ENCODE measurements at places on chromosomes 7 and 10.
A peak's percentile ranks its signal among the peaks of the same experiment; 100 is the strongest.

GRCh38 chr10:81875467-81876252, 666 bp downstream of the NRG3 start:
- no peak for DNase-seq

DNA sequence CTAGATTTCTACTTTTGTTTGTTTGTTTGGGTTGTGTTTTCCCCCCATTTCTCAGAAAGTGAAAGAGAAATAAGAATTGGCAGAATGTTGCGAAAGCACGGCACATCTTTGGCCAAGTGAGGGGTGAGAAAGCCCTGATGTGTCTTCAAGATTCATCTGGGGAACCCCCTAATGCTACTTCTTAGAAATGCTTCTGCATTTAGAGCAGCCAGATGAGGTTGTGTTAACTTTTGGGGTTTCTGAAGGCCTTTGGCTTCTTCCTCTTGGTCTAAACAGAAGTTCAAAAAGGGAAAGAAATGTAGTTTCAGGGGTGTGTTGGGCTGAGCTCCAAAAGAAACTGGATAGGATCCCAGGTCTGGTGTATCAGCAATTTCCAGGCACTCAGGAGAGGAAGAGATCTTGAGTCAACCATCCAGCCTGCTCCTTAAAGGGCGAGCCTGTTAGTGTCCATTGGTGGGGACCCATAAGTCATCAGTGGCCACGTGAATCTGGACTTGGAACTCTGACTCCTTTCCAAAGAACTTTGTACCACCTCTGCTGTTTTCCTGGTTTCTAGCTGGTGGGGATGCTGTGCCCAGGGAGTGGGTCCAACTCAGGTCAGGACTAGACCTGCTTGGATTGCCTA, 6.5 kb downstream of the DUSP5 start:
- peak; percentile 96 for DNase-seq

GRCh38 chr10:117461766-117462423, 80.7 kb upstream of the EMX2 start:
- no peak for DNase-seq

DNA sequence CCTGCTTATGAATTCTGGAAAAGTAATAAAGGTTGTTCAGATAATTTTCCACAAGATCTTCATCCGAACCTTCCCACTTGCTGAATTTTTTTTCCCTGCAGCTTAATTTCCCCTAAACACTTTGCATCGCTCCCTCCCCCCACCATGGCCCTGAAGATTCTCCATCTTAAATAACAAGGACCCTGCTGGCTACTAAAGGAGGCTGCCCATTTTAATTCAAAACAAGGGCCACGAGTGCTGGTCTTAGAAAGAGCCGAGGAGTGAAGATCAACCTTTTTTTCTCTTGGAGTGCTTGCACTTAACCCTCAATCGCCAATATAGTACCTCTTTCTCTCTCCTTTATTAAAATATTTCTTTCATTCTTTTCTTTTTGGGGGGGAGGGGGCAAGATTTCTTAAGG, 9.2 kb upstream of the SP8 start:
- no peak for DNase-seq

GRCh38 chr7:55104712-55105433, 86.1 kb downstream of the EGFR start:
- DNase-seq = no peak

- no peak for DNase-seq
These were observed 69.5 kb upstream of the PPIF start for GRCh38 chr10:79277579-79278269.

DNA sequence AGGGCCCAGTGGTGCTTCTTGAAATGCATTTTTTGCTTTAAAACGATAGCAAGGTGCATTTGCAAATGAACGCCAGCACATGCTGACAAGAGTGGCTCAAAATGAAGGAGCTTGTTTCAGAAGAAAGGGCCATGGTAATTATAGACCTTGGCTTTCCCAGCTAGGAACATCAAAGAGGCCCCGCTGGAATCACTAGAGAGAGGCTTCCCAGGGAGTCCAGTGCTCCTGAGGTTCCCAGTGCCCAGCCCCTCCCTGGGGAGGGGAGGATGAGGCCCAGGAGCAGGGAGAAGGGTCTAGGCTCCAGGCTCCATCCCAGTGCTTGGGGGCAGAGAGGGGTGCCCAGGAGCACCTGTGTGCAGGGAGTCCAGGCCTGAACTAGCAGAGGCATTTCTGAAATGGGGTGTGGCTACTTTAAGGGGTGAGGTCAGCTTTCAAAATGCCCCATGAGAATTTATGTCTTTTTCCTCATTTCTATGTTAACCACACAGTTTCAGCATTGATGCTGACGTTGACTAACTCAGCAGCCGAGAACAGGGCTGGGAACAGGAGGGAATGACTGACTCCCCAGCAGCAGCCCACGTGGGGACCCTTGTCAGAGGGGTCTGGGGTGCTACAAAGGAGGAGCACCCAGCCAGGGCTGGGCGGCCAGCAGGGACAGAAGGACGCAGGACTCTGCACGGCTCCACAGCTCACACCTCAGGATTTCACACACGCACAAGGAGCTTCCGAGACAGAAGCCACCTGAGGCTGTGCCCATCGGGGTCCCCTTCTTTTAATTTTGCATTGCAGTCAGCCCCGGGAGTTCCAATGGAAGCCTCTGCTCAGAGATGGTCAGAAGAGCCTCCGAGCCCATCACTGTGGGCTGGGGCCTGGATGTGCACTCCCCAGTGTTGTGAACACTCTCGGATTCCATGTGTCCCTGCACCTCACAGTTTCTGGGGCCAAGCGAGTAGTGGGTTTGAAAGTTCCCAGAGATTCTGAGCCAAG, 570.2 kb downstream of the PTPRN2 start:
- DNase-seq = no peak

- no peak for DNase-seq
These were observed 13.0 kb downstream of the ELAPOR2 start for GRCh38 chr7:87046456-87046855.

DNA sequence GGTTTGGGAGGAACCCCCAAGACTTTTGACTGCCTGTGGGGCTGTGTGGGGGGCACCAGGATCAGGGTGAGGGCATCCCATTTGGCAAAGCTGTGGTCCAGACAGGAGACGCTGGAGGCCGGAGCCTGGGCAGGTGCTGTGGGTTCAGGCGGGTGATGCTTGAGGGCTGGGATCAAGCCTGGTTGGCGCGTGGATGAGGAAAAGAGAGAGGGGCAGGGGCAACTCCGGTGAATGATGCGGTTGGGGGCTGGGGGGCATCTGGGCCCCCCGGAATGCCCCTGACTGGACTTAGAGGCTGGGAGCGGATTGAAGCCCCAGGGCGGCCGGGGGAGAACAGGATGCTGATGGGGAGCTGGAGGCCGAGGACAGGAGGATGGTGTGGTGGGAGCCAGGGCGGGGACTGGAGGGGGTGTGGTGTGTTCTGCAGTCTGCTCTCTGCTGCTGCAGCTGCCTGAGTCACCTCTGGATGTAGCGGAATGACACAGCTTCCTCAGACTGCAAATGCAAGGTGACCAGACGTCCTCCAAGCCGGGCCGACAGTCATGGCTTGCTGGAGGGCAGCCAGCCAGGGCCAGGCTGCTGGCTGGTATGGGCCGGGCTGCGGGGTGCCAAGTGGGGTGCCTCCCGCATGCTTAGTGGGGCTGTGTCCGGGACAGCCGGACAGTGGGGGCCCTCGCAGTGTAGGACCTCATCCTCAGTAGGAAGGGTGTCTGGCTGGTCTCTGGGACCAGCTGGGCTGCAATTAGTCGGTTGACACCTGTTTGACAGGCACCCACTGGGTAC, 3.2 kb downstream of the MAFK start:
- DNase-seq = peak; percentile 56

- peak; percentile 60 for DNase-seq
These were observed 35.3 kb upstream of the IFRD1 start for GRCh38 chr7:112414855-112415490.

- no peak for DNase-seq
These were observed 31.2 kb upstream of the IKZF1 start for GRCh38 chr7:50273301-50273700.

DNA sequence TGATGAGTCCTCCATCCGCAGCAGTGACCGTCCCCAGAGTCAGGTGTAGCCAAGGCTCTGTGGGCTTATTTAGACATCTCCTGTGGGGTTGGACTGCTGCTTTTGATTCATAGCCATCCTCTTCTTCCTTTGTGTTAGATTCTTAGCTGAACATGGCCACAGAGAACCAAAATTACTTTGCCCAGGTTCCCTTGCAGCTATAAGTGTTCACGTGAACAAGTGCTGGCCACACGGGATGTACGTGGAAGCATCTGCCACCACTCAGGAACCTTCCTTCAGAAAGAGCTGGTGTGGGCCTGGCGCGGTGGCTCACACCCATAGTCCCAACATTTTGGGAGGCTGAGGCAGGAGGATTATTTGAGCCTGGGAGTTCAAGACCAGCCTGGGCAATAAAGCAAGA, 49.1 kb downstream of the TMEM209 start:
- DNase-seq = no peak

DNA sequence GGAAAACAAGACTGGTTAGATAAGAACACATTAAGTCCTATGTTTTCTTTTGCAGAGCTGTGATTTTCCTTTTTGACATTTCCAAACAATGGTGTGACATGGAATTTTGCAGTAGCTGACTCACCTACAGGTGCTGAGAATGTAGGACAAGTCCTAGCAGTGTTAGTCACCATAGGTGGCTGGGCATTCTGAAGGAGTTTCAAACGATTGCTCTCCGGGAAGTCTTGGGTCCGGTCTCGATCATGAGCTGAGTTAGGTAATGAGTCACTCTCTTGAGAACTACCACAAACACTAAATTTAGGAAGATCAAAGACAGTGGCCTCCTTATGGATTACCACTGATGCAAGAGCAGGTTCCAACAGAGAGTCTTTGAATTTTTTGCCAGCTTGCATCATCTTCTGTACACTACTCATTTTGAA, 3.6 kb downstream of the FIGNL1 start:
- no peak for DNase-seq
